ENCODE measurements at places on chromosomes 4 and X.

DNA sequence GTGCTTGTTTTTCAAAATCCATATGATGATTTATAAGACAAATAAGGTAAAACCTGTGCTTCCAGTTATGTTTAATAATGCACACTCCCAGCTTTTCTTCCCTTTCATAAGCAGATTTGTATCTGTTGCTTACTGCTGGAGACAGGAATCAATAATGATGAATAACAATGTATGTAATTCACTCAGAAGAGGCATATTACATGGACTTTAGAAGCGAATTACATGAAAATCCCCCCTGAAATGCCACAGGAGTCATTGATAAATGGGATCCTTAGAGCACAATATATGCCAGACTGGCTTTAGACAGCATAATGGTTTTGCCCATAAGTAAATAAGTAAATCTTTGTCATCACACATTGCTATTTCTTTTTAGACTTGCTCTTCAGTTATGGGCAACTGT, 892.3 kb downstream of the CCSER1 start:
- DNase-seq: no peak

DNA sequence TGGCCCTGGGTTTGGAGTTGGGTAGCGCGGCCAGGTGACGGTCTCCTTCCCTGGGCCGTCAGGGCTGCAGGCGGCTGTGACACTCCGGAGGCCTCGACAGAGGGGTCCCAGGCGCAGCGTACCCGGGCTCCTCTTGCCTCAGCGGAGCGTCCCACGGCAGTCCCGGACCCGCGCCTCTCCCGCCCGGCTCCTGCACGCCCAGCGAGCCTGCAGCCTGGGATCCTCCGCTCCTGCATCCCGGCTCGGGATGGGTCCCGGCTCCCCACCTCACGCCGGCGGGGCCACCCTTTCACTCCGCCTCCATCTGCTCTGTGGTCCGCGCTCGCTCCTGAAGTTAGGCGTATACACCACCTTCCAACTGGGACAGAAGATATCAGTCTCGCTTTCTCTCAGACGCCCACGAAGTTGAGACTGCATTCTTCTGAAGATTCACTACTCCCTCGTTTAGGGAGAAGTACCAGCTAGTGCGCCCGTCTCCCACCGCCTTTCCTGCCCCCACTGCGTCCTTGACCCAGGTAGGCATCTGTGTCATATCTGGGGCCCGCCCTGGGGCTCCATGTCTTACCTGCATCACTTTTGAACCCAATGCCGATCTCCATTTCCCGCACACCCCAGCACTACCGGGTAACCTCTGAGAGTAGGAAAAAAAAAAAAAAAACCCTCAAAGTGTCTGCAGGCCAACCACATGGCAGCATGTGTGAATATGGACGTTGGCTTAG, 32.3 kb upstream of the KDR start:
- DNase-seq: no peak

- no peak for DNase-seq
Observed at GRCh38 chrX:107448998-107449835, at the start of gene FRMPD3. Gene FRMPD3, plus strand, starts transcription at chrX:107449652. Its CDS starts 76,937 bp downstream, at chrX:107526589.

DNA sequence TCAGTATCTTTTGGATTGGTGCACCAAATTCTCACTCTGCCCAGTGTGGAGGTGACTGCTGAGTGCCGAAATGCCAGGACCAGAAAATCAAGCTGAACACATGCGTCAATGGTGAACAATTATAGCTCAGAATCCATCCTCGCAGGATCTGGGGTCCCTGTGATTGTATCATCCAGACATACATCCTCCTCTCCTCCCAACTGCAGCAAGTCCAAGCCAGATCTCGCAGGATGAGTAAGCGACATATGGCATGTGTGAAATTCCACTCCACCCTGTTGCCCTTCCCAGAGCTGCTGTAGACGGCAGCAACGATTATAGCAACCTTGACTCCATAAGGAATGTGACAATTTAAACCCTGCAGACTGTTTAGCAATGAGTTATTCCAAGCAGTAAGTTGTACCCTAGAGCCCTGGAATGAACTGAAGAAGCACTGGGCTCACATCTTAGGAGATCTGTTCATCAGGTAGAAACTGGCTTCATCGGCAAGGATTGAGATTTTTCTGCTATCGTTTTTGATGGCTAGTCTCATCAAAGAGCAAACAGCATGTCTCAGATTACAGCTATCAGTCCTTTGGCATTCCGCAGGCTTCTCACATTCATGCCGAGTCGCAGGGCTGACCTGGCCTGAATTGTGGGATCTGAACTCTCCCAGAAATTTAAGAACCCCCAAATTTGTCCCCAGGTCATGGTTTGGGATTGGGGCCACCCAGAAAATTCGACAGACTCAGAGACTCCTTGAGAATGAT, 35.5 kb upstream of the SORBS2 start:
- DNase-seq: no peak

DNA sequence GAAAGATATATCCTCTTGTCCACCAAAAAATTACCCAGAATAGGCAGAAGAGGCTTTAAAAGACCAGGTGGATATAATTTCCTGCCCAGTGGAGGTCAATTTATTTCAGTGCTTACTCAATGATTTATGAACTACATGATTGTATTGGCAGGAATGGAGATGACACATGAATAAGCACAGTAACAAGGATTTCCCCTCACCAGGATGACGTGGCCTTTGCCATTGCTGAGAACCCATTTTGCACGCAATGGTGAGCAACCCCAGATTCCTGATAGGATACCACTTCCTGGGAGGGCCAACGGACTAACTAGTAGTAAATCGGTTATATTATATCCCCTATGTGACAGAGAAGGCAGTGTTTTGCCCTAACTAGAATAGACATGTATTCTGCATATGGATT, 11.6 kb upstream of the TTC29 start:
- DNase-seq: no peak

- no peak for DNase-seq
Observed at GRCh38 chrX:16807976-16808542, 21.8 kb downstream of the TXLNG start.

DNA sequence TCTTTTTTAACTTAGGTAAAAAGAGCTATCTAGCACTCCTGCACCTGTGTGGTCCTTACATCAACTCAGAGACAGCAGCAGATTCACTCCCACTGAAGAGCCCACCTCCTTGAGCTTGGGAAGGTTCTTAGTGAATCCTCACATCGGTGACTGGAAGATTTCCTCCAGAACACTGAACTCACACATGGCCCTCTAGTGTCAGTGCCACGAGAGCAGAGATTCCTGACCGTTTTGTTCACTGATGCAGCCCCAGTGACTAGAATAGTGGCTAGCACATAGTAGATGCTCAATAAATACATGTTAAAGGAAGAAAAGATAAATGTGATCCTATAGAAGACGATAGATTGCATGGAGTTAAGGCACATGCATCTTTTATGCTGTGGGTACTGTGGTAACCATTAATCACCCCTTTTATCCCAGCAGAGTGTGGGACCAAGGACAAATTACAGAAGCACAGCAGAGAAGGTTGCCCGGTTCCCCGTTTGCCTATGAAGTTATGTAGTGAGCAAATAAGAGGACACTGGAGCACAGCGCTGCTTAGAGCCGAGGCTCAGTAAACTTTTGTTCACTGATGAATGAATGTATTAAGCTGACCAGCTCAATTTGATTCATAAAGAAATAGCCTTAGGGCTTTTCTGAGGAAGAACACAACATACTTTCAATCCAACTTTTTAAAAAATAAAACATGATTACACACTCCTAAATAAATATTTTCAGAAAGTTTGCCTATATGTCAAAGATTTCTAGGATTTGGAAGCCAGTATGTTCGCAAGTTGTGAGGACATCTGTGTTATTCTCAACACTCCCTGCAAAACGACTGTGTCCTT, 8.7 kb downstream of the GASK1B start:
- DNase-seq: no peak

- no peak for DNase-seq
Observed at GRCh38 chrX:118823263-118824172, at the start of gene ZCCHC12. Gene ZCCHC12, plus strand, starts transcription at chrX:118823824. Its CDS starts 1,421 bp downstream, at chrX:118825245.

DNA sequence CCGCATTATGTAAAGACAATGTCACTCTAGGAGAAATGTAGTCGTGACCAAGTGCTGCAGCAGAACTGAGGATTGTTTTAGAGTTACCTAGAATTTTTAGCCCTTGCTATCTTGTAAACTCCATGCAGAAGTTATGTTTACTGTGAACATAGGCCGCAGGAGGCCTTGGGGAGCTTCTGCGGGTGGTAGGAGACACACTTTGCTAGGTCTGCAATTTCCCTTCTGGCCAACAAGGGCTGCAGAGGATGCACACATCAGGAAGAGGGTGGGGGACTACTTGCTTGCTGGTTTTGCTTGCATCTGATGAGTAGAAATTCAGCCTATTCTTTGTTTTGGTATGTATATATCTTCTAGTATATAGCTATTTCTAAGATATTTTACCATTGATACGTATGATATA, 23.1 kb downstream of the BANK1 start:
- DNase-seq: no peak

DNA sequence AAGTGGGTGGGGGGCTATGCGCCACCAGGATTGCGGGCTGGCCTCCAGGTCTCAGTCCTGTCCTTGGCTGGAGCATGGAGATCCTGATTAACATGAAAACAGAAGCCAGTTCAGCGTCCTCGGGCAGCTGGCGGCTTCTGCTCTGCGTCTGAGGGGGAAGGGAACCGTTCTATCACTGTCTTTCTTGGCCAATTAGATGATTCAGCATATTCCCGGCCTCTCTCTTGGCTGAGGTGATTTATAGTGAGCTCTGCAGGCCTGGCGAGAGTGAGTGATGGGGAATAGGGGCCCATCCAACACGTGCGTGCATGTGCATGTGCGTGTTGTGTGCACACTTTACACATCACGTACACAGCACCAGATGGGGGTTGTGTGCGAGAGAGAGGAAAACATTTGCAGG, 145.8 kb upstream of the ATP6AP2 start:
- no peak for DNase-seq

- no peak for DNase-seq
Observed at GRCh38 chr4:106450249-106450648, 81.7 kb upstream of the GIMD1 start.

DNA sequence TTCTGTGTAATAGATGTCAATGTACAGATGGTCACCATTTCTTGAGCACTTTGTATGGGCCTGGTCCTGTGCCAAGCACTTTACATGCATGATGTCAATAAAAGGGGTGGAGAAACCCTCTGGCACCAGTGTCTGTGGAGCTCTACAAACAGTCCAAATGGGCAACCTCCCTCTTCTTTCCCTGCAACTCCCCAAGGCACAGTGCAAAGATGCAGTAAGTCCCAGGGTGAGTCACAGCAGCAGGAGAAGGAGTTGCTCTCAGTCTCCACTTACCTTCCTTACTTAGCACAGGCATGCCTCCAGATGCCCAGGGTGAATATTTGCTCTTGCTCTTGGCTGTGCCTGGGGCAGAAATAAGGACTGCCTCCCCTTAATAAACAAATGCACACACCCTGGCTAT, 4.3 kb downstream of the OCIAD2 start:
- no peak for DNase-seq

DNA sequence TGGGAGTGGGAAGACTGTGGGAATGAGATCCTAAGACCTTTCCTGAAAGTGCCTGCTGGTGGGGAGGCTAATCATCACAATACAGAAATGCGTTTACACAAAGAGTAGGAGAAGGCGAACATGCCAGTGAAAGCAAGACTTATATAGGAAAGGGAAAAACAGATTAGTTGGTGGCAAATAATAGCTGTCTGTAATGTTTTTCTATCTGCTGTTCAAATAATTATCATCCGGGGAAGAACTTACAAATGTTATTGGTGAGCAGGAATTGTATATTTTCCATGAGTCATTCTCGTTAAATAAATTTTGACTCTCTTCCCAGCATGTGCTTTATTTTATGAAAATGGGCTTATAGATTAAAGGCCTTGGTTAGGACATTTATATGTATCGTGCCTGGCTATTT, 196.5 kb downstream of the ARHGAP10 start:
- DNase-seq: no peak

DNA sequence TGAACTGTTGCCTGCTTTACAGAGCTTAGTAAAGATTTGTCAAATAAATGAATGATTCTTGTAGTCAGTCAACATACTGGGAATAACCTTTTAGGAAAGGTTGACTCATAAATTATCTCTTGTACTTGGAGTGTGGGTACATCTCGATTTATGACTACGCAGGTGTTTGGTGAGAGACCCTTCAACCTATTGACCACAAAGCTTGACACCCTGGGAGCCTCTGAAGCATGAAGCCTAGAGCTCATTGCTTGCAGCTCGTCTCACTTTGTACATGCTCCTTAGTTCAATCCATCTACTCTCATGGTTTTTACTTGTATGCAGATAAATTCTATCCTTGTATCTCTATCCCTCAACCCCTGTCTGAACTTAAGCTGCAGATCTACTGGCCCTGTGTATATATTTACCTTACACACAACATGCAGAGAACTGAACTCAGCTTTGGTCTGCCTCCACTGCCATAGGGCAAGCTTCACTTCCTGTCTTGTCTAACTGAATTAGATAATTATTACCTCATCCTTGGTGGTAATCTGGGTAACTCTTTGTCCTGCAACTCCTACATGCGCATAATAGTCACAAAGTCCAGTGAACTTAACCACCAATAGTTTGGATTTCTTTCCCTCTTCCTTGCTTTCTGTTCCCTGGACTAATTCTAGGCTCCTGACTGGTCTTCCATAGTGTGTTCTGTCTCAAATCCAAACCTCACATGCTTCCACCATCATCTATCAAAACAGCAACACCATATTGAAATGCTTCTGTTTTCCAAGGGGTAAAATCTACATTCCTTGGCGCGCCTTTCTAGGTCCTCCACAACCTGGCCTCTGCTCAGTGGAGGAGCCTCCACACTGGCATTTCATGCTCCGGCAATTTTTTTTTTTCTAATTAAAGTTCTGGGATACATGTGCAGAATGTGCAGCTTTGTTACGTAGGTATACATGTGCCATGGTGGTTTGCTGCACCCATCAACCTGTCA, 32.2 kb upstream of the FAT1 start:
- no peak for DNase-seq

GRCh38 chrX:46218373-46218772, 326.8 kb downstream of the ZNF674 start:
- DNase-seq: no peak

- no peak for DNase-seq
Observed at GRCh38 chrX:17736478-17736855, 826 bp upstream of the SCML1 start.

GRCh38 chr4:19807505-19807904, 444.2 kb upstream of the SLIT2 start:
- no peak for DNase-seq

- no peak for DNase-seq
Observed at GRCh38 chr4:536351-536972, 37.5 kb downstream of the PIGG start.

DNA sequence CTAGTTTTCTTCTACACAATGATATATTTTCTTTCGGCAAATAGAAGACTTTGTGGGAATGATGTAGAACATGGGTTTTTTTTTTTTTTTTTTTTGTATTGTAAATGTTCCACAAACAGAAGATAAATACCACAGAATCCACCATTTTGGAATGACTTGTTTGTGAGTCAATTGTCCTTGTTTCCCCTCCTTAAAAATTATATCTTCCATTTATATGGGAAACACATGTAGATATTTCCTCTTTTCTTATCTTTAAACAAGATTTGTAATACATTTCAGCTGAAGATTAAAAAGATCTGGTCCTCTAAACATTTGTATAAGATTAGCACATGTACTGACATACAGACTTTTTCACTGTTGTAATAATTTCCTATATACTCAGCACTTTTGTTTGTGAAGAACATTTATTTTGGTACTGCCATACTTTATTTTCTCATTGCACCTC, 304.6 kb downstream of the SPRY1 start:
- DNase-seq: no peak
